ENCODE measurements at places on chromosomes 5 and 9.

- no peak for DNase-seq
These were observed 13.1 kb downstream of the TLN1 start for GRCh38 chr9:35718721-35719511.

GRCh38 chr5:55680353-55680752 lies 31.8 kb downstream of the SLC38A9 start:
- no peak for DNase-seq

DNA sequence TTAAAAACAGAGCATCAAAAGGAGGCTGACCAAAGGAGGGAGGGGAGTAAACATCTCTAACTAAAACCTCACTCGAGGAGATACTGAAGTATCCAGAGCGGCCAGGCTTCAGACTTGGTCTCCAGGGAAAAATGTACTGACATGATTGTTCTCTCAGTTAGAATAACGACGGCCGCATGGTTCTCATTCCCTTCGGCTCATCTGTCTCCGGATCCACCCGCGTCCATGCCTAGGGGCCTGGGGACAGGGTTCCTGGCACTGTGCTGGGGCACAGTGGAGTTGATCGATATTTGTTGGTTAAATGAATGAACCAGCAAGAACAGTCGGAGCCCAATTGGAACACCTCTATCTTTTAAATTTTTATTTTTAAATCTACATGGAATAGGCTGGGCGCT lies 167.1 kb upstream of the PHYKPL start:
- DNase-seq = no peak

DNA sequence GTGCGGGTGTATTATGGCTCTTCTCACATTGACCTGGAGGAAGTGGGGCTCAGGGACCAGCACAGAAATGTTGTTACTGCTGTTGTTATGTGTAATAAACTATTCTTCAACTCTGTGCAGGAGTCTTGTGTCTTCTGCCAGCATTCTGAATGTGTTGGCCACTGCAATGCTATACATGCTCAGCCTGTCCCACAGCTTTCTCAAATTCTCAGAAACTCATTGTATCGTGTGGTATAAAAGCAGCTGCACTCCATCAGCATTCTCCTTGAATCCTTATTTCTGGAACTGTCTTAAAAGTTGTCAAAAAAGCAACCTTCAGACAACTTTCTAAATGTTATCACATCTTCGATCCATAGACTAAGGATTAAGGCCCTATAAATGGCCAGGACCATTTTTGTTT lies 72.0 kb downstream of the ZNF474 start:
- DNase-seq = no peak

GRCh38 chr5:152527358-152528052 lies 122.4 kb upstream of the NMUR2 start:
- DNase-seq = no peak

DNA sequence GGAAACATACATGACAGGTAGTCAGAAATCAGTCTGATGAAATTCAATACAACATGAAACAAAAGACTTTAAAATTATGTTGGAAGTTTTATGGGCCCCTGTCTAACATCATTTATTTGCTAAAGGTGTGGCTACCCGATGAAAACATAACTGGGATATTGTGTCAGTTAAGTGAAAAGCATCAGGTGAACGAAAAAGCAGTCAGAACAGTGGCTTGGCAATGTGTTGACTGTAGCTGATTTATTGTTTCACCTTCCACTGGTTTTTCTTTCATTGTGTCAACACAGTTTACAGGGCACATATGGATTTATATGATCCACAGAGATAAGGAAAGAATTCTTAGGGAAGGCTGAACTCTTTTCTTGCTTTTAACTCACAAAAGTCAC lies 429.6 kb upstream of the ZNF608 start:
- DNase-seq = no peak

DNA sequence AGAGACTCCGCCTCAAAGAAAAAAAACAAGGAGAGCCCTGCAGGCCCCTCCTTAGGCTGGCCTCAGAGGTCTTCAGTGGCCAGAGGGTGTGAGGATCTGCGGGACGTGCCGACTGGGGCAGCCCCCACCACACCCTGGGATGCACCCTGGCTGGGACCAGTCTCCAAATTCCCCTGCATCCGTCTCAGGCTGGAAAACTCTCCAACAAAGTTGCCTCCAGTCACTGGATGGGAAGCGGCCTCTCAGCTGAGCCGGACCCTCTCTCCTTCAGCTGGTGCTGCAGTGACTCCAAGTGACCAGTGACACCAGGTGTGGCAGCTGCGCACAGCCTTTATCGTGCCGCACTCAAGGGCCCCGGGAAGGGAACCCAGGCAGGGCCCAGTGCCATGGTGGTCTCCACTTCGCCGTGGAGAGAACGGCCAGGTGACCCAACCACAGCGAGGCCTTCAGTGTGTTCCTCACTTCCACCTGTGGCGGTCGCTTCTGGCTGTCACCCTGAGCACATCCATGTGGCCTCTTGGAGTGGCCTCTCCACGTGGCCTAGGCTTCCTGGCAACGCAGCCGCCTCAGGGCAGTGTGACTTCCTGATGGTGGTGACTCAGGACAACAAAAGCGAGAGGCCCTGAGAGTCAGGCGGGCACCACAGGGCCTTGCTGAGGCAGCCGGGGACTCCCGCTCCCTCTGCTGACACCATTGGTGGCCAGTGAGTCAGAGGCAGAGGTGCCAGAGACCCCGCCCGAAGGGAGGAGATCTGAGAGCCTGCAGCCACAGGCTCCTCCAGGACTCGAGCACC lies 19.3 kb upstream of the CAMSAP1 start:
- no peak for DNase-seq

DNA sequence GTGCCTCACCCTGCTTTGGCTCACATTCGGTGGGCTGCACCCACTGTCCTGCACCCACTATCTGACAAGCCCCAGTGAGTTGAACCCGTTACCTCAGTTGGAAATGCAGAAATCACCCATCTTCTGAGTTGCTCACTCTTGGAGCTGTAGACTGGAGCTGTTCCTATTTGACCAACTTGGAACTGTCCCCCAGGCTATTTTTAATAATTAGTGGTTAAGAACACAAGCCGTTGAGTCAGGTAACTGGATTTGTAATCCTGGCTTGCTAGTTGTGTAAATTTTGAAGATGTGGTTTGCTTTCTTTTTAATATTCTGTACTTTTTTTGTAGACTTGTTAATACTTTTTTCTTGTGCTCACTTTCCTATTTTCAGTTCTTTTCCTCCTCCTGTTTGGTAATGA lies 81.2 kb downstream of the CNTLN start:
- DNase-seq = no peak

DNA sequence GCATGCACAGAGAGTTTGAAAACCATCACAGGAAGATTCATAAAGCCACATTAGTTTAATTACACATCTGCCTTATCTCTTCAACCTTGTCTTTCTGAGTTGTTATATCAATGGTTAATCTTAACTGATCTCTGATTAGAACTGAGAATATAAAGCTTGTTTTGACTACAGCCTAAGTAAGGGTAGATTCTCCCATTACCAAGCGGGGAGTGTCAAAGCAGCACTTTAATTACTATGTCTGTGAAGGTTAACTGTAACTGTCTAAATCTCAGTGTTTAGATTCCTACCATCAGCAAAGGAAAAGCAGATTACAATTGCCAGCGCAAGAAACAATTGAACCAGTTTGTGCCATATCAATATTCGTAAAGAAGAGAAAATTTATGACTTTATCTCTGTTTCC lies 348.7 kb downstream of the CDH12 start:
- DNase-seq = no peak

- no peak for DNase-seq
These were observed at the start of gene PPP1R2B for GRCh38 chr5:156850206-156850751. PPP1R2B (plus strand) TSS chr5:156850295; CDS start chr5:156850563, 268 bp downstream.

- no peak for DNase-seq
These were observed 45.9 kb upstream of the RPL26L1 start for GRCh38 chr5:172913117-172913850.

DNA sequence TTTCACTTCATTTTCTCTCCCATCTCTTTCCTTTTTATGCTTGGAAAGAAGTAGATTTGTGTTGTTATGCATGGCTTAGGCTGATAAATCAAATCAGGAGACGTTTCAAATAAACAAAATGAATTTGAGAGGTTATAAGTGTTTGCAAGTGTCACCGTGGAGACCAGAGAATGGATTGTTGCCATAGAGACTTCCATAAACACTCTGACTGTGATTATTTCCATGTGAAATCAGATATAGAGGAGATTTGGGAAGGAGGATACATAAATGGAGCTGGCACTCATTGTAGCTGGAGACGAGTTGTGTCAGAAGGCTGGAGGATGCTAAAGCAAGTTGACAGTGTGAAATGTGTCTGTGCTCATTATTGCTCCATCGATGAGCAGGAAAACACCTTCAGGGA lies 84.2 kb upstream of the PCSK1 start:
- DNase-seq = no peak

DNA sequence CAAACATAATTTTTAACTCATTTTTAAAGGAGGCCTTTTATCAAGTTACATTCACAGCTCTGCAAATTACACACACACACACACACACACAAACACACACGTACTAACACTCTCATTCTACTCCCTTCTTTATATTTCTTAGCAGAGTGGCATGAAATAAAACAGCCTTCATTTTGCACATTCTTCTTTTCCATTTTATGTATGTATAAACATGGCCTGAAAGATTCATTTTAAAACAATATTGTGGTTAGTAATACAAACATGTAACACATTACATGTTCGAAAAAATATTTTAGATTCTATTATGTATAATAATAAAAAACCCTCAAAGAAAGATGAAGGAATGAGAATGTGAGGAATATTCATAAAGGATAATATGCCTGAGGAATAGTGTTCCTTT lies 86.0 kb upstream of the ITGA2 start:
- no peak for DNase-seq

- no peak for DNase-seq
These were observed 215.5 kb downstream of the PDZD2 start for GRCh38 chr5:31854181-31855133.

- DNase-seq = no peak
These were observed 36.2 kb downstream of the NEK6 start for GRCh38 chr9:124293718-124294506.

DNA sequence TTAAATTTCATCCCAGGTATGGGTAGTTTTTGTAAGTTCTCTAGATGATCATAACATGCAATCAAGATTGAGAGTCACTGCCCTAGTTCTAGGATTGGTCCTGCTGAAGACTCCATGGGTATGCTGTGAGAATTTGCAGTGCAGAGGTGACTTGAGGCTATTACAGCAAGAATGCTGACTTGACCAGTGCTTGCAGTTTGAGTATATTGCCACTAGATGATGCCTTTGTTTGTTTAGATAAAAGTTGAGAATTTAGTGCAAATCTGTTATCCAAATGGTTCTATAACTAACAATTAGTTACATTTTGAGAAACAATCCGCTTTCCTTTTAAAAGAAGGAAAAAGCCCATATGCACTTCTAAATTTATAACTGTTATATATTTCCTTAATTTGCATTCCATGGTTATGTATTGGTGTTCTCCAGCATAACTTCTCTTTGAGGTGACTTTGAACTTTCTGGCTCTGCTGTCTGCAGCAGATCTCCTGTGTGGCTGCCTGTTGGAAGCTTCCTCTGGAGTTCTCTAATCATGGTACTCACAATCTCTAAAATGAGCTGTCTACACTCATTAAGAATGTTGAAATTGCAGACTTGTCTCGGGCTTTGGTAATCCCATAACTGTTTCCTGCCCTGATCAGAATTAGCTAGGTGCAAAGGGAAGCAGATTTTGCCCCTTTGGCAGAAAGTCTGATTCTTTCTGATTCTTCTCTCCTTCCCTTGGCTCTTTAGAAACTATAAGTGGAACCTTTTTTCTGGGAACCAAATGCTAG lies 24.9 kb downstream of the MELK start:
- no peak for DNase-seq

DNA sequence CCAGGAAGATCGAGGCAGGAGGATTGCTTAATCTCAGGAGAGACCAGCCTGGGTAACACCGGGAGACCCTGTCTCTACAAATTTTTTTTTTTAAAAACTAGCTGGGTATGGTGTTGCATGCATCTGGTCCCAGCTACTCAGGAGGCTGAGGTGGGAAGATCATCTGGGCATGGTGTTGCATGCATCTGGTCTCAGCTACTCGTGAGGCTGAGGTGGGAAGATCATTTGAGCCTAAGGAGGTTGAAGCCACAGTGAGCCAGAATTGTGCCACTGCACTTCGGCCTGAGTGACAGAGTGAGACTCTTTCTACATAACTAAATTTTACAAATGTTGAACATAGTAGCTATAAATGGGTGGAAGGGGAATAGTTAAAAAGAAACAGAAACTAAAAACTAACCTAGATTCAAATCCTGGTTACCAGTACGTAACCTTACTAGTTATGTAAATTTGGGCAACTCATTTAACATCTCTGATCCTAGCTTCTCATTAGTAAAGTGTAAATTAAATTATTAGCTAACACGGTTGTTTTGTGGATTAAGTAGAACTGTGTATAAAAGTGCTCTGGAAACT lies 41.7 kb downstream of the TMEM161B start:
- no peak for DNase-seq

DNA sequence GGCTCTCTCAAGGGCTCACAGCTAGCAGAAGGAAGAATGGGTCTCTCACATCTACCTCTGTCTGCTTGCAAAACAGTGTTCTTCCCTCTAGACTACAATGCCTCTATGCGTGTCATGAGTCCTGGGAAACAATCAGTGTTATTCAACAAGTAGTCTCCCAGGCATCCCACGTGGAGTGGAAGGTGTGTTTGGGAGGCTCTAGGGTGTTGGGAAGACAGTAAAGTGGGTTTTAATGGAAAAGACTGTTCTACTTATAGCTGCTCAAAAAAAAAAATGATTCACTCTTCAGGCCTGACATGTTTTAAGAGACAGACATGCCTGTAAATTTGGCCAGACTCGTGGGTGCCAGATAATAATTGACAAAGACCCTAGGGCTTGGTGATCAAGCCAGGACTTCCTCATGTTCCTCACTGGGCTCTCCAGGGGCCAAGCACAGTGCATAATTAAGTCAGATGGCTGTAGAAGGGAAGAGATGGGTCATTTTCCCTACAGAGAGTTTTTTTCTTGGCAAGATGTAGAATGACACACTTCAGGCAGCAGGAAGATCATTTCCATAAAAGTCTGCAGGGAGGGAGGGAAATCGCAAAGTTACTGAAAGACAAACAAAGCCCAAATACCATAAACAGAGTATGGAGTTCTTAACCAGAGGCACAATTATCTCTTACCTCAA lies 246.4 kb downstream of the ACTL7B start:
- no peak for DNase-seq

GRCh38 chr5:105501315-105501714 lies 1938.7 kb upstream of the NUDT12 start:
- no peak for DNase-seq

GRCh38 chr9:134552349-134552990 lies 89.1 kb upstream of the COL5A1 start:
- no peak for DNase-seq

GRCh38 chr9:136270173-136270705 lies 24.6 kb upstream of the QSOX2 start:
- DNase-seq = no peak

Measured in CD4-positive, CD25-positive, alpha-beta regulatory T cell (primary cell).